AG10803 (cell line): ENCODE measurements at places on chromosomes 7 and 10.

DNA sequence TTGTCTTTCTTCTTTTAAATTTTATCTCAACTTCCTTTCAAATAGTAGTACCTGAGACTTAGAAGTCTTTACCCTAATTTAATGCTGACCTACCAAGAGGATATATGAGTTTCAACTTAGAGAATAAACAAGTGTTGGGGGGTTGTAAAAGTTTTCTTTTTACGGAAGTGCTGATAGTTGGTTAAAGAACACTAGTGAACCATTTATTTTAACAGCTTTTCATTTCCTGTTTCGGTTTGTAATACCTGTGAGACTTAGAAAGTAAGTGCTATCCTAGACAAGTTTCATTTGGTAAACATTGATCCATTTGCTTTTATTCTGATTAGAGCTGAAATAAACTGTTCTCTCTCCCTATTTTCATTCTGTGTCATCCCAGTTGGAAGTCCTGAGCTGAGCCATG is 683.1 kb upstream of the SORCS1 start:
- DNase-seq, result no peak

DNA sequence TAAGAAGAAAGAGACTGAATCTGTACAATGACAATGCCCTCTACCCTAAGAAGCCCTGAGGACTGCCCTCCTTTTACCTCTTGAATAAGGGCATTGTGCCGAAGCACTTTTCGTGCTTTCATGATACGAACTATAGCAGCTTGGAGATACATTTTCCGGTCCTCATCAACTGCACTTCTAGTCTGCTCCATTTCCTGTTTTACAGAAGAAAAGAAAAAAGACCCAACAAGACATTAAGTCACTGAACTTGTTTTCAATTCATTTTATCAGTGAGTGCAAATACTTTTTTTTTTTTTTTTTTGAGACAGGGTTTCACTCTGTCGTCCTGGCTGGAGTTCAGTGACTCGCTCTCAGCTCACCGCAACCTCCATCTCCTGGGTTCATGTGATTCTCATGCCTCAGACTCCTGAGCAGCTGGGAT is 78.4 kb downstream of the CUL2 start:
- no peak for DNase-seq

GRCh38 chr7:27173511-27173955 is 587 bp downstream of the HOXA10 start:
- DNase-seq, result no peak

DNA sequence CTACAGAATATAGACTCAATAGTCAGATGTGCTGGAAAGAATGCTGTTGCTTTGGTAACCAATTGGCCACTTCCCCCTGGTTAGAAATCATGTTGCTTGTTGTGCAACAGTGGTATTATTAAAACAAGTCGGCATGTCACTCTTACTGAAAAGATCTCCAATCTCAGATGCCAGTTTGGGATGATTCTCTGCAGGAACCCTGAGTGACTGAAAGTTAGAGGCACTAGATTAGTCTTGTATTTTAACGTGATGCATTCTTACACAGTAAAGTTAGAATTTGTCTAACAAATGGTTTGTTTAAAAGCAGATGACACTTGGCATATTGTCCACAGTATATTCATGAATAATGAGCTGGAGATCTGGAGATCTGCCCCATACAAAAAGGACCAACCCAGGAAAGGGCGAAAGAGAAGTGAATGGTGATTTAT is 287.6 kb downstream of the TWIST1 start:
- DNase-seq, result peak; percentile 81

- no peak for DNase-seq
Observed at GRCh38 chr10:96357038-96357620, 1.7 kb downstream of the OPALIN start.

DNA sequence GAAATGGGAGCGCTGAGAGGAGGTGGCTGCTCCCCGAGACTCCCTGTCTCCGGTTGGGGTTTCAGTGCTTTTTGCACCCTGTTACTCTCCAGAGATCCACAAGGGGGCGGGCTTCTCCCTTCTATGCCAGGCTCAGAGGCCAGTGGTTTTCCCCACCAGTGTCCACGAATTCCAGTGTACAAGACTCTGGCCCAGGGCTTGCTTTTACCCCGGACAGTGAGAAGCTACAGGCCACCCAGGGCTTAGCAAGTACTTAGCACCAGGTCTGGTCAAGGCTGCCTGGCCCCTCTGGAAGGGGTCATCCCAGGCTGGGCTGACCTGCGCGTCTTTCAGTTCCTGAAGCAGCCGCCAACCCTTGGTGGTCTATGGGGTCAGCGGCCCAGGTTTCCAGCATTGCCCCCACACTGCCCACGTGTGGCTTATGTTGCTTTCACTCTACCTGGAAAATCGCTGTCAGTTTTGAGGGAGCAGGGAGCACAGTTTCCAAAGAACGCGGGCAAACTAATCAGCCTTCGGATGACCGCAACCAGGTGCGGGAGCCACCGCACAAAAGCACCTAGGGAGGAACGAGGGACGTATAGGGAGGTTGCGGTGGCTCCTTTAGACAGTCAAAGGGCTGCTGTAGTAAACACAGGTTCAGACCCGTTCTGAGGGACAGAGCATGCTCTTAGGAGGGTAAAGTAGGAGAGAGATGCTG is 6.8 kb downstream of the CYP26A1 start:
- DNase-seq, result peak; percentile 63

DNA sequence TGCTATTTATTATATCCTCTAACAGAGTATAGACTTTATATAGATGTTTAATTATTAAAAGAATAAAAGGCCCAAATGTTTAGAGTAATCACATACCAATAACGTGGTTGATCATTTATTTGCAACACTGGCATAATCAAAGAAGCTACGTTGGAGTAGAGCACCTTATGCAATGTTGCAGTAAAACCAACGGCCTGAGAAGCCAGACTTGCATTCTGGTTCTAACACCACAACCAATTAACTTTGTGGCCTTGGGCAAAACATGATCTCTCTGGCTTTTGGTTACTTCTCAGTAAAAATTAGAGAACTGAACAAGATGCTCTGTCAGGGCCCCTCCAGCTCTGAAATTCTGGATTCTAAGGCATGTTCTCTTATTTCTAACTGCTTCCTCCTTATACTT is 476.2 kb downstream of the GRM8 start:
- DNase-seq, result no peak

- peak; percentile 66 for DNase-seq
Observed at GRCh38 chr10:29646960-29647461, 12.2 kb upstream of the SVIL start.

- DNase-seq, result no peak
Observed at GRCh38 chr7:148515237-148515636, 75.3 kb upstream of the C7orf33 start.

- DNase-seq, result no peak
Observed at GRCh38 chr7:26346611-26347203, 55.0 kb downstream of the SNX10 start.

- no peak for DNase-seq
Observed at GRCh38 chr10:132924046-132924952, 18.1 kb downstream of the CFAP46 start.

- no peak for DNase-seq
Observed at GRCh38 chr10:71961831-71962230, 2.4 kb upstream of the CHST3 start.

GRCh38 chr7:22730066-22730710 is 3.2 kb downstream of the IL6 start:
- peak; percentile 14 for DNase-seq

GRCh38 chr7:5296015-5296610 is 13.4 kb downstream of the SLC29A4 start:
- DNase-seq, result no peak

GRCh38 chr7:108057951-108058481 is 55.1 kb upstream of the LAMB1 start:
- no peak for DNase-seq

- DNase-seq, result no peak
Observed at GRCh38 chr10:78847485-78847884, 221.3 kb upstream of the ZMIZ1 start.

DNA sequence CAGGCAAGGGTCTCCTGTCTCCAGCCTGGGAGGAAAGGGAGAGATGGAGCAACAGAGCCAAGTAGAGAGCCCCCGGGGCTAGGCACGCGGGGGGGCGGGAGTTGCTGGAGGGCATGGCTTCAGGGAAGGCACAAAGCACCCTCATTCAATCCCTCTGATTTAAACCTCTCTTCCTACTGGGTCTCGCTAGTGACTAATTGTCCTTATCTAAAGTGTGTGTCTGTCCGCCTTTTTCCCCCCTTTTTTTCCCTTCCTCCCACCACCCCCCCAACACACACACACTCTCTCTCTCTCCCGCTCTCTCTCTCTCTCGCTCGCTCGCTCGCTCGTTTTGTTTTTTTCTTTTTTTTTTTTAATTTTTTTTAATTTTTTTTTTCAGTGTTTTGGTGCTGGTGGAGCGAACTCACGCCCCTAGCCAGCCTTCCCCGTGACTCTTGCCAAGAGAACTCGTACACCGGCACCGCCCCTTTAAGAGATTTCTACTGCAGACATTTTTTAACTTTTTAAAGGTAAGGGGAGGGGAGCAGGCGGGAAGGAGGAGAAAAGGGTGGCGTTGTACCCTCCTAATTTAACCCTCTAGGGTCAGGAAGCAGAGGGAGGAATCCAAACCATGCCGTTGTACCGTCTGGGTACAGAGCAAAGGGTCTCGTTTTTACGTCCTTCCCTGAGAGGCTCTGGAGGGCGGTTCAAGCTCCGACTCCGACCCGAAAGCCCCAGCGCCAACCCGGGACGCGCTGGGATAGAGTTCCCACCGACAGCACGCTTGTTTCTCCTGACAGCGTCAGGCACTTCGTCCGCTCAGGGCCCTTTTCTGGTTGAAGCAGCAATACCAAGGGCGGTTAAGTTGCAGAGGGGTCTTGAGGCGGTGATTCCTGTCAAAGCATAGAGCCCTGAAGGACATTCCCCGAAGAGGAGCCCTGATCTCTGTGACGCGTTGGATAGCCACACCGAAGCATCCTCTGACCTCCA is at the start of gene HPSE2:
TSS of gene HPSE2 (minus strand) at position 195 of the 969 bp plus-strand sequence.
- DNase-seq, result no peak

DNA sequence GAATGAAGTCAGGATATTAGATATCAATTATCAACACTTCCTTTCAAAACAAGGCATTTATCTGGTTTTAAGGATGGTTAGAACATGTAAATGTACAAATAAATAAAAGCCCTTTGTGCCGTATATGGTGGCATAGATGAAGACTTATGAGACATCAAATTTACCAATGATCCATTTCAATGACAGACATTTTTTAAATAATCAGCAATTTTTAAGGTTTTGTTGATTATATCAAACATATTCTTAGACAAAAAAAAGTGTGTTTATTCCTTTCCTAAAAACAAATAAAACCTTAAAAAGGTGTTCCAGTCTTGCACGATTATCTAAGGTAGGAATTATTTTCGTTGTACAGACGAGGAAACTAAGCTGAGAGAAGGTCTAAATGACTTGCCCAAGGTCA is 13.8 kb downstream of the APBB1IP start:
- no peak for DNase-seq

DNA sequence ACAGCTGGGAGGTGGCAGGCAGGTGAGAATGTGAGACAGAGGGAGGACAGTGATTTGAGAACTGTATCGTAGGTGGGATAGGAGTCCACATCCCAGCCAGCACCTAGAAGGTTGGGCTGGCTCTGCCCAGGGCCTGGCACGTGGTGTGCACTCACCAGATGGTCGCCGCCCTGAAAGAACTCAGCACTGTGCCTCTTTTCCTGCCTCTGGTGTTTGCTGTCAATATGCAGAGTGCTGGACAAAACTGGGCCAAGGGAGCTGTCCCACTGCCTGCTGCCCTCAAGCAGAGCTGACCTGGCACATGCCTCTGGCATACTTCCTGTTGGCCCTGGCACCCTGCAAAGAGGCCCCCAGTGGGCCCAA is 36.8 kb downstream of the CHST3 start:
- DNase-seq, result peak; percentile 35

DNA sequence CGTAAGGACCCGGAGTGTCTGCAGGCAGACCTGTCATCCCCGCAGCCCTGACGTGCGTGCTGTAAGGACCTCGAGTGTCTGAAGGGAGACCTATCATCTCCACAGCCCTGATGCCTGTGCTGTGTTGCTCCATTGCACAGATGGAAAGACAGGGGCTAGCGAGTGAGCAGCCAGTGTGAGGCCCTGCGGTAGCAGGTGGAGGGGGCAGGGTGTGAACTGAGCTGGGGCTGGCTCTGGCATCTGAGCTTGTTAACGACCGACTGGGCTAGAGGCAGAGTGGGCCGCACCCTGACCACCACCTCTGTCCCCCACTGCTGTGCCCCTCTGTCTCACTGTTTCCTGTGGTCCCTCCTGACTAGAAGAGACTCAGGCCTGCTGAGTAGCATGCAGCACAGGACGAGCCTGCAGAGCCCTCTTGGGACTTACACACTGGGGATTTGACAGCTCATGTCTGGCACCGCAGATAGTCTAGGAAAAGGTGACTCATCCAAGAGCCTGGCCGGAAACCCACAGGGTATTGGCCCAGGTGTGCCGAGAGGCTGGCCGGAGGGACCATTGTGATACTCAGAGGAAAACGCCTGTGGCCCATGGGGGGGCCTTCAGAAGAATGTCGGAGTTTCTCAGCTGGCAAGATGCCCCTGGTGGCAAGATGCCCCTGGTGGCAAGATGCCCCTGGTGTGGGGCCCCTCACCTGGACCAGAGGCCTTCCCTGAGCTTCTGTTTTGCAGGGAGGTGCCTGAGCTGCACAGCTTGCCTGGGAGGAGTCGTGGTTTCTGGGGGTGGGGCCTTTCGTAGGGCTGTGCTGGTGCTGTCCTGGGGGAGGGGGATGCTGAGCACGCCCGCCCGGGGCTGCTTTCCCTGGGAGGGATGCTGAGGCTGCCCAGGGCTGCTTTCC is 34.3 kb downstream of the INPP5A start:
- DNase-seq, result peak; percentile 83

DNA sequence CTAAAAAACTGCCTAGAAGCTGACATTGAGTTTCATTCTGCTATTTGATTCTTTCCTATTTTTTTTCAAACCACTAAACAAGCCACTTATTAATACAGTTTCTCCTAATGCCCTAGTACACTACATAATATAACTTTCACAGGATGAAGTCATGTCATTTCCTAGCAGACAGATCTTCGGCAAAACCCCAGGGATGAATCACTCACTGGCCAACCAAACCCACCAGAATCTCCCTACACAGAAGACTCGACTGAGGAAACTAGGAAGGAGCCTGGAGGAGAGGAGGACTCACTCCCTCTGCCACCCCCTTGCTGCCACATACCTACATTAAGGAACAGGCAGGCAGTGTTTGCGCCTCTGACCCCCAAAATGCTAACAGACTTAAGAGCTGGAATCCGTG is 33.4 kb downstream of the XPNPEP1 start:
- peak; percentile 72 for DNase-seq

GRCh38 chr7:40234046-40234445 is 99.2 kb downstream of the SUGCT start:
- DNase-seq, result no peak

- peak; percentile 97 for DNase-seq
Observed at GRCh38 chr7:83468251-83468739, 180.6 kb downstream of the SEMA3E start.

- peak; percentile 20 for DNase-seq
Observed at GRCh38 chr7:216360-217300, 24.3 kb downstream of the FAM20C start.

- DNase-seq, result peak; percentile 88
Observed at GRCh38 chr10:79067241-79068202, 1.2 kb upstream of the ZMIZ1 start.

DNA sequence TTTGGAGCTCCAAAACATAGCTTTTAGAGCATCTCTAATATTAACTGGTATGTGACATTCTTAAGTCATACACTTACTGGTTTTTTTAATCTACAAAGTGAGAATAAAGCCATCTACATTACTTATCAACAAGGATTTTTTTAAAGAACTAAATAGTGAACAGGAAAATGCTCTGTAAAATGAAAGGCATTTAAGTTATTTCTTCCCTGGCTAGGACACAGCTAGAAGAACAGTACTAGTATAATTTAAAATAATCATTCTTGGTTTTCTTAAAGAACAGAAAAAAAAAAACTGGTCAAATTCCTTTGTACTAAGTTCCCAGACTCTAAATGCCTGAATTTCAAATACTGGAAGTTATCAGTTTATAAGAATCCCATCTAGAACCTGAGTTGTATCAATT is 139.5 kb downstream of the SRPK2 start:
- peak; percentile 41 for DNase-seq
